HL-60 (cell line): ENCODE measurements at places on chromosomes 7 and 10.

DNA sequence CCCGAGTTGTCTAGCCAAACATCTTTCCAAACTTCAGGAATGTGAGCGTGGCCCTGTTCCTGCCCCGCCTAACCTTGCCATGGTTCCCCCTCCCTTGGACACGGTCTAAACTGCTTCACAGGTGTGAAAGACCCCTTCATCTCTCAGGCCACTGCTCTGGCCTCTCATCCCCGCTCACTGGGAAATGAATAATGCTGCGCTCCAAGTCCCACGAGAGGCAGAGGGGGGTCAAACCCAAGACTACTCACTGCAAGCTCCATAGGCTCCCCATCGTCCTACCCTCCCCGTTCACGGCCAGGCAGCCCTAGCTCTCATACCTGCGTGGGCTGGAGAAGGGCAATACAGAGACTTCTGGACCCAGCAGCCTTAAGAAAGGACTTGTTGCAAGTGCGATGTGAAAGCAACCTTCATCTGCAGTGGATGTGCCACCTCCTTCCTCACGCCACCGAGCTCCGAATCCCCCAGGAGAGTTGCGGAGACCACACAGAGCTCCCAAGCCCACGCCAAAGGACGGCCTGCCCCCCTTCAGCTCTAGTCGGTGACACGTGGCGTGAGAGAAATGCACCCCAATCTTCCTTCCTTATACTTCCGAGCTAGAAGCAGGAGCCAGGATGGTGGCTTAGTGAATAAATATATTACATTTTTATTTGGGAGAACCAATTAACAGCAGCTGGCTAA lies 9.7 kb downstream of the ZNF467 start:
- DNase-seq = no peak

- DNase-seq = no peak
Observed at GRCh38 chr7:8035192-8035591, 66.6 kb downstream of the GLCCI1 start.

DNA sequence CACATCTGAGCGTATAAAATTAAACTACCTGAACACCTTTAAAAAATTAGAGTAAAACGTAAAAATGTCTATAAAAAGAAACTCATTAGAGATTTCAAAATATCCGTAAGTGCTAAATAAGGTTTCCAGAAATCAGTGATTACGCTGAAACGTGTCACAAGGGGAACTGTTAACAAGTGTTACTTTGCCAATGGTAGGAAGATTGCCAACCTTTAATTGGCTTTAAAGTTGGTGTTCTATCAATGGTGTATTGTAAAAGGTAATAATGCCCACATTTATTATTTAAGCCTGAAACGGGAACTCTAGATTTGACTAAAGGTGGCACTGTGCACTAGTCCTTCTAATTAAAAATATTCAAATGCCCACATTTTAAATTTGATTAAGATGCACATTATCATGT lies 37.8 kb upstream of the HIBADH start:
- DNase-seq = no peak

GRCh38 chr10:61135276-61135721 lies 191.3 kb upstream of the RHOBTB1 start:
- no peak for DNase-seq

DNA sequence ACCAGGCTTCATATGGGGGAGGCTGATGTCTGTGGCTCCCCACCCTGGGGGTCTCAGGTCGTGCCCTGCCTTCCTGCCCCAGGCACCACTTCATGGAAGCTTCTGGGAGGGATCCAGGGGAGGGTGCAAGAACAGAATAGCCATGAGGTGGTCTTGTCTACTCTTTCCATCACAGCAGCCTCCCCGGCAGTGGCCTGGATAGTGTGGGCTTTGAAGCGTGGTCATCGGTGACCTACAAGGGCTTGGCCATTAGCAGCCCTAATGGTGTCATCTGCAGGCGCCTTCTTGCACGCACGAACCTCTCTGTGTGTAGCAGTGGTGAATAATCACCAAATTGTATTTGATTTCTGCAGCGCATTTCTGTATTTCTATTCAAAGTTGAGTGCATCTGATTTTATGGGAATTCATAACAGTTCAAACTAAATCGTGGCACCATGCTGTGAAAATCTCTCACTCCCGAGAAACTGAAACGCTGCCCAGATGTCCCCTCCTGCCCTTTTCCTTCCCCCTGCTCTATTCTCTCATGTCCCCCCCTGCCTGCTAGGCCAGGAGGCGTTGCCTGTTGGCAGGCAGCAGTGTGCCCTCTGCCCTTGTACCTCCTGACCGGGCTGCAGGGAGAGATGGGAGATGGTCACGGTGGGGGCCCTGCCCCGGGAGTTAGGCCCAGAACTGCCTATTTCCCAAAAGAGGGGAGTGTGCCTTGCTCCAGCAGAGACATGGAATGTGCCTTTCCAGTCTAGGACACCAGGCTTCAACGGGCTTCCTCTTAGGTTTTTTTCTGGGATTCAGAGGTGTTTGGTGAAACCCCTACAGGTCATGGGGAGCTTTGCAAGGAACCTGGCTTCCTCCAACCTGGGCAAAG lies 34.8 kb downstream of the CDH23 start:
- DNase-seq = no peak

DNA sequence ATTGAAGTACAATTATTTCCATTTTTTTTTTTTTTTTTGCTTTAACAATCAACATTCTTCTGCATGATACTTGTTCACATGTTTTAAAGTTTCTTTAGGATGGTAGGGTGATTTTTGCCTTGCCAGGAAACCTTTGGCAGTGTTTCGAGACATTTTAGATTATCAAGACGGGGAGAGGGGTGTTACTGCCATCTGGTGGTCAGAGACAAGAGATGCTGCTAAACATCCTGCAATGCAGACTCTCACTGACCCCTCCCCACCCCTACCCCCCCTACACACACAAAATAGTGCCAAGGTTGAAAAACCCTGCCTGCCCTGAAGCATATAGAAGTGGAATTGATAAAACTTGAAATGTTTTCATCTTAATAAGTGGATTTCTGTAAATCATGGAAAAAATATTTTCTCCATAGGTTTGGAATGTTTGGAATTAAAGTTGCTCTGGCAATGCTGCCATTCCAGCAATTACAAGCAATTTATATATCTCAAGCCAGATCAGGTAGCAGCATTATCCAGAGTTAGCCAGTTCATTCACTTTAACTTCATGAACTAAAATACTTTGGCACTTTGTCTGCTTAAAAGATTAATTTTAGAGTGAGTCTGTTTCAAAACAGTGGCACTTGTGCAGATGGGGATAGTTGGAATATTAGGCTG lies 62.1 kb downstream of the SDHAF3 start:
- DNase-seq = peak; percentile 20

DNA sequence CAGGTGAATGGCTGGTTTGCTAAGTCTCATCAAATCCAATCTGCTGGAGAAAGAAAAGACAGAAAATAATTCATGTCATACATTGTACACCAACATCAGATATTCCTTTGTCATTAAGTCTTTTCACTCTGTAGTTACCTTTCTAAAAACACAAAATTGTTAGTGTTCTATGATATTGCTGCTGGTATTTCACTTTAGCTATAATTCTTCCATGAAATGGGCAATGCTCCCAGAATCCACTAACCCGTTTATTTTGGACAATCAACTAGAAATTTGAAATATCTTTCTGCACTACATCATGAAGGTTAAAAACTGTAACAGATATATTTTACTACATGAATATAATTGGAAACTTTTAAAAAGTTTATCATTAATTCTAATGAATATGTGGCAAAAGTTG lies 181.3 kb downstream of the C7orf25 start:
- DNase-seq = no peak

GRCh38 chr10:122568551-122568950 lies 8.0 kb downstream of the DMBT1 start:
- DNase-seq = no peak

GRCh38 chr7:142808461-142808801 lies 37.7 kb downstream of the PRSS2 start:
- DNase-seq = no peak

DNA sequence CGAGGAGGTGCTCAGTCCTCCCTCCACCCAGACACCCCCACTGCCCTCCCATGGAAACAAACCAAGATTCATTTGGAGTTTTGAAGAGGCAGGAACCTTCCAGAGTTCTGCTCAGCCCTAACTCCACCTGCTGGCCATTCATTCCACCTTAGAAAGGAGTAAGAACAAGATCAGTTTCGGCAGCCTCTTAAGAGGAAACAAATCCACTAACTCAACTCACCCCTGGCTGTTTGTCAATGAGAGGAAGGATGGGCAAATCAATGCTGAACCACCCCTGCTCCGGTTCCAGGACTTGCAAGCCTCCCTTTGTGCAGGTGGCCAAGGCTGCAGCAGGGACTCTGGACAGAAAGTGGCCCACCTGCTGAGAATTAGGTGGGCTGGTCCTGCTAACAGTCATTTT lies 26.2 kb downstream of the CCDC3 start:
- DNase-seq = no peak

DNA sequence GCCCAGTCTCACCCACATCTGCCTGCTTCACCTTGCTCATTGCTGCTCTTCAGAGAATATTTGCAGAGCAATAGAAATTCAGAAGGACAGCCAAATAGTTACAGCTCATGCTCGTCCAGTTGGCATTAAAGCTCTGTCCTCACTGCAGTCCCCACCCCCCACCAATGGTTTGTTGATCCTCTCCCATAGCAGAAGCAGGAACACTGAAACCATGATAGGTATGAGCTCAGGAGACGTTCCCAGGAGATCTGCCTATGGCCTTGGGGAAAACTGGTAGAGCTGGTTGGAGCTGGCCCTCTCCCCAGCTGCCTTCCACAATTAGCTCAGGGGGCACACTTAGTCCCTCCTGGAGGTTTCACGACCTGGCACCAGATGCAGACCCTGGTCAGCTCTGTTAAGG lies 68.6 kb upstream of the KMT2C start:
- DNase-seq = no peak

GRCh38 chr7:158445421-158446175 lies 142.0 kb downstream of the PTPRN2 start:
- no peak for DNase-seq

- DNase-seq = no peak
Observed at GRCh38 chr7:134669388-134669787, 22.7 kb downstream of the BPGM start.

GRCh38 chr7:7352845-7353244 lies 170.5 kb downstream of the C1GALT1 start:
- no peak for DNase-seq
